ENCODE measurements at places on chromosomes 4 and X. TPM values are rescaled to one million over a fixed set of nuclear protein-coding genes. Genes with fewer than 3 reads are reported as not detected.

The CXCL3 gene
- total RNA-seq: 9.8 TPM

GRCh38 chr4:1042352-1043055, 31.1 kb downstream of the FGFRL1 start:
- H3K36me3 ChIP-seq: peaks cover 5% of the 10 kb centered on the region
- H3K4me1 ChIP-seq: peaks cover 18% of the 10 kb centered on the region
- H3K27me3 ChIP-seq: no peaks in the 10 kb centered on the region
- no peak for DNase-seq
- H3K4me3 ChIP-seq: no peak overlapping the region

The FHDC1 gene
- 2.0 TPM for total RNA-seq

DNA sequence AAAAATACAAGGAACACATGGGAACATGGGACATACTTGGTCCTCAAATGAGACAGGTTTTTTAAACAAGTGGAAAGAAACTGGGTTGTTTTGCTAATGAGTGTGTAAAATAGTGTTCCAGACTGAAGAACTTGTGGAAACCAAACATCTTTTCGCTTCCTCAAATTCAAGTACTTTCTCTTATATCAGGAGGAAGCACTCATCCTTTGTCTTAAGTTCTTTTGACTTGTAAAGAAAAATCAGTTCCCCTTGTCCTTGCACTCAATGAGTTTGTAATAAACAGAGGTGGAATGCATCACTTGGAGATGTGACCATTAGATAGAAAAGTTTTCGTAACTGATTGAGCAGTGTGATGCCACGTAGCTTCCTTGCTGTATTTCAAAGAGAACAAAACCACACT, 101.1 kb downstream of the PHOX2B start:
- H3K27ac ChIP-seq: no peak overlapping the region
- no peaks in the 10 kb centered on the region for H3K4me1 ChIP-seq
- peaks cover 22% of the 10 kb centered on the region for H3K36me3 ChIP-seq
- no peak for DNase-seq

The TLR10 gene
- total RNA-seq: not detected

Data from MCF 10A (cell line).